NCI-H1092 (cell line): ENCODE measurements at places on chromosomes 1 and 21.
A peak's percentile ranks its signal among the peaks of the same experiment; 100 is the strongest.

- peak; percentile 80 for DNase-seq
Measured at GRCh38 chr1:38029081-38029681, 16.6 kb downstream of the UTP11 start.

- no peak for DNase-seq
Measured at GRCh38 chr1:51871351-51871975, 7.1 kb downstream of the NRDC start.

DNA sequence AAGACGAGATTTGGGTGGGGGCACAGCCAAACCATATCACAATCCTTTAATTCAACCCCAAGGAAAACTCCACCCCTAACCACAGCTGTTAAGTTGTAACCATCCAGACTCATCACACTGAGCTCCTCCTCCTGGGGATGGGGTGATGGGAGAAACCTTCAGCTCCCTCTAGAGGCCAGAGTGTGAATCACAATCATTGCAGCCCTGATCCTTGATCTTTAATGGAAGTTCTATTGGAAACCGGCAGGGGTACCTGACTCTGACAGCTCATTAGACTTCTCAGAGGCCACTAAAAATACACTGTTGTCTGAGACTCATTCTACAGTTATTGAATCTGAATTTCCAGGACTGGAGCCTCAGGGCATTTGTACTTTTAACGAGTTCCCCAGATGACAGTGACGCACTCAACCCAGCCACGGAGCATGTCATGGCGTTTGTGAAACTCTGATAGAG is 127.2 kb downstream of the IGSF21 start:
- DNase-seq: peak; percentile 74

DNA sequence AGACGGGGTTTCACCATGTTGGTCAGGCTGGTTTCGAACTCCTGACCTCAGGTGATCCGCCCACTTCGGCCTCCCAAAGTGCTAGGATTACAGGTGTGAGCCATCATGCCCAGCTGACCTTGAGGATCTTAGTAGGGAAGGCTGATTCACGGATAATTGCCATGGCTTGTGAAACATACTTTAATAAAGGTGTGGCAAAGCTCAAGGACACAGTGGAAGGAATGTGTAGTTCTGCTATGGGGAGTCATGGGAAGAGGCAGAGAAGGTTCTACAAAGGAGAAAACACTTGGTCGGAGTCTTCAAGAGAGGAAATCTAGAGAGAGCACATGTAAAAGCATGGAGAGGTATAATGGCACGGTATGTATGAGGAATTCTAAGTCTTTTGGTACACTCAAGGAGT is 12.7 kb upstream of the PTCH2 start:
- no peak for DNase-seq

DNA sequence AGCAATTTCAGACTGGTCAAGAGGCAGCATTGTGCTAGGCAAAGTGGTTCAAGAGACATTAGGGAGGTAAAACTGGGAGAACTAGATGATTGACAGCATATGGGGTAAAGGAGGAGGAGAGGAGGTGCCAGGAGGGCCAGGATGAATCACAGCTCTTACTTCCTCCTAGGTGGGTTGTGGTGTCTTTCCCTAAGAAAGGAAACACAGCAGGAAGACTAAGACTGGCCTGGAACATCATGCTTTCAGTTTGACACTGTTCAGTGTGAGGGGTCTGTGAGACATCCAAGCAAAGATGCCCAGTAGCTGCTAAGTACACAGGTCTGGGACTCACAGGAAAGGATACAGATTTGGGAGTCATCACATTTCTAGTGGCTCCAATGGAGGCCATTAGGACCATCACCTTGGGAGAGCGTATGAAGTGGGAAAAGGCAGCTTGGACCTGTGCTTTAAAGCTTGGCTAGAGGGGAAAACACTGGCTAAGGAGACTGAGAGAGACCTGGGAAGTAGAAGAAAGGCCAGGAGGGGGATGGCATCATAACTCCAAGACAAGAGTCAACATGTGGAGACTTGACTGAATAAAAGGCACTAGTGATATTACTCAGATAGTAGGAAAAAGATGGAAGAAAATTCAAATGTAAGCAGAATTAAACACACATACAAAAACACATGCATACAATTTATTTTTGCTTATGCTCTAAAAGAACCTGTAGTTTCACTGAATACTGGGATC is 17.3 kb downstream of the CD58 start:
- no peak for DNase-seq

GRCh38 chr1:21896652-21897532 is 40.2 kb downstream of the HSPG2 start:
- DNase-seq: no peak

DNA sequence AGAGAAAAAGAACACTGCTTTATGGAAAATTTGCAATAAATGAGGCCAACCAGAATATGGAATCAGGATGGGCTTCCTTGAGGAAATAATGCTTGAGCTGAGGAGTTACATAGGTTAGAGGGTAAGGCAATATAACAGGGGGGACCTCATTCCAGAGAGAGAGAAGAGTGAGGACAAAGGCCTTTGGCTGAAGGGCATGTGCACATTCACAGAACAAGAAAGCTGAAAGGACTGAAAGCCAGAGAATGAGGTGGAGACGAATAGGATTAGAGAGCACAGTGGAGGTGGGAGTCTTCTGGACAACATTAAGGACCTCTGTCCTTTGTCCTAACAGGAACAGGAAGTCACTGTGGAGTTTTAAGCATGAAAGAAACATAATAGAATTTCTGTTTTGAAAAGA is 60.7 kb upstream of the MROH9 start:
- no peak for DNase-seq

DNA sequence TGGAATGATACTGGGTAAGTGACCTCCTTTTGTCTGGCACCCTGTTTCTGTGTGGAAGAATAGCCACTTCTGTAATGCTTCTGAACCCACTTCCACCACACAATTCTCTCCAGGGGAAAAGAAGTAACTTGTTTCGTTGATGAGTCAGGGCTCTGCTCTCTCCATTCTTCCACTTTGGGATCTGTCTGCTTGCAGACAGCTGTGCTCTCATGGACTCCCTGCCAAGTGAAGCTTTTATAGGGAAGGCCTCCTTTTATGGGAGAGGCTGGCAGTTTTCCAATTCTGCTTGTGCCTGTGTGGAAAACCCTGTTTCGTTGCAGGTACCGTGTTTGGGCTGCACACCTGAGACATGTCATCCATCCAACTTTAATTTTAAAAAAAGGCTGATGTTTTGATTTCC is 130.7 kb downstream of the GIPC2 start:
- peak; percentile 35 for DNase-seq

- no peak for DNase-seq
Measured at GRCh38 chr1:219159946-219160645, 13.6 kb upstream of the LYPLAL1 start.

DNA sequence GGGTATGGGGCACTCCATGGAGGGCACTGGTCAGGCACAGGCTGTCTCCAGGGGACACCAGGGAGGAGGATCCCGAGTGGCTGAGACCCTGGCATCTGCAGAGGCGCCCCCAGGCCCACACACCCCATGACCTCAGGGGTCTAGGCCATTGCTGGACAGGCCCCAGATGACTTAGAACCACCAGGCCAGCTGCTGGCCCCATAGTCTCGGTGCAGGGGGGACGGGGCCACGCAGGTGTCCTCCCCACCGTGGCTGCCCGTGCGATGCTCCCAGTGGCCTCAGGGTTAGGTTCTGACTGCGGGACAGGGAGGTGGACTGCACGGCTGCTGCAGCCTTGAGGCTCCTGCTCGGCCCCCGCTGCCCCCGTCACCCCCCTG is 44.0 kb downstream of the MORN1 start:
- no peak for DNase-seq

GRCh38 chr1:213333121-213333520 is 282.1 kb downstream of the RPS6KC1 start:
- no peak for DNase-seq

- no peak for DNase-seq
Measured at GRCh38 chr1:8584316-8584715, 233.1 kb downstream of the RERE start.

- DNase-seq: no peak
Measured at GRCh38 chr1:210821615-210822014, 312.3 kb downstream of the KCNH1 start.

- DNase-seq: no peak
Measured at GRCh38 chr1:27773826-27774445, 917 bp downstream of the STX12 start.

DNA sequence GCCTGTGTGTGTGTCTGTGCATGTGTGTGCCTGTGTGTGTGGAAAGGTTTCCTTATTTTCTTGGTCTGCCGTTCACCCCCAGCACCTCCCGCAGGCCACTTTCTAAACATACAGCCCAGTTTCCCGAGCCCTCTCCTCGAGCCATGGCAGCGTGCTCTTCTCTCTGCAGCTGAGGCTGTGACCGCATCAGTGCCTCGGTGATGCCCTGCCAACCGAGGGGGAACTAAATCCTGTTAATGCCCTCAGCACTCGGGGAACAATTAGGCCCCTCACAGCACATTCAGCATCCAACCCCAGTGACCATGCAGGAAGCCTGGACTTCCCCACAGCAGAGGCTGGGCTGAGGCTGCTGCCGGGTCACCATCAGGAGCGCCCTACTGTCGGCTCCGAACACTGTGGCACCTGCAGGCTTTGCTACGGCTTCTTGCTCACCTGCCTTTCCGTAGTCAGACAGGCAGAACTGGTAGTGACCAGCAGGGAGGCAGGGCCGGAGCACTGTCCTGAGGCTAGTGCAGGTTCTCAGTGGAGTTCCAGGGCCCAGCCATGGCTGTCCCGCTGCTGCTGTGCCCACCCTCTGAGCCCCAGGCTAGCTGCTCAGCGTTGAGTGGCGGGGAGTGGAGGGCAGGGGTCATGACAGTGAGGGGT is 8.1 kb downstream of the GPR137B start:
- no peak for DNase-seq

GRCh38 chr21:32717851-32718316 is 9.9 kb downstream of the SYNJ1 start:
- no peak for DNase-seq

DNA sequence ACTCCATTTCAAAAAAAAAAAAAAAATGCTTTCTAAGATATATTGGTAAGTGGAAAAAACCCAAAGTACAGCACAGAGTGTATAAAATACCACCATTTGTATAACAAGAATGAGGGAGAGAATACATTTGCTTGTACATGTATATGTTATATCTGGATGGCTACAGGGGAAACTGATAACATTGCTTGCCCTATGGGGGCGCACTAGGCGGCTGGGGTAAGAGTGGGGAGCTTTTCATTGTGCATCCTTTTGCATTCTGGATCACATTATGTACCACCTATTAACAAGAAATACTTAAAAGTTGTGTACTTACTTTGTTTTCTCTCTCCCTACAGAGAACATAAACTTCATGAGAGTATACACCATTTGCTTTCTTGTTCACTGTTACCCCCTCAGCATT is 28.6 kb upstream of the OPRD1 start:
- DNase-seq: no peak

DNA sequence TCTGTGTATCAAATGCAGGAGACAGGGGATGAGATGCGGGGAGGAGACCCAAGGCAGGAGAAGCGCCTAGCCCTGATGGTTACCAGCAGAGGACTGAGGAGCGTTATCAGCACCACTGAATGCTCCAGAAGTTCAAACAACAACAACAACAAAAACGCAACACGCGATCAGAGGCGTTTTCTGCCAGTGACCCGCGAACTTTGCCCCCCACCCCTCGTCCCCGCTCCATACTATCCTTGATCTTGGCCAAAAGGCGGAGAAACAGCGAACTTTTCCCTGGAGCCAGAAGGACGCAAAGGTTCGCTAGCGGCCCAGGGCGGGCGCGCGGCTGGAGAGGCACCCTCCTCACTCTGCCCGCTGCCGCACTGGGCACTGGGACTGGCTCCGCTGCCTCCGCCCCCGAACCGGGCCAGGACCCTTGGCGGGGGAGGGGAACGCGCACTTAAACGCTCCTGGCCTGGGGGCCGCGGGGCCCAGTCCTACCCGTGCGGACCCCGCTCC is 699 bp downstream of the ECHDC2 start:
- DNase-seq: no peak

- DNase-seq: no peak
Measured at GRCh38 chr1:2438038-2438437, 25.7 kb upstream of the PEX10 start.

GRCh38 chr1:203342192-203342940 is 8.6 kb downstream of the FMOD start:
- peak; percentile 28 for DNase-seq

GRCh38 chr1:64850846-64851245 is 106.0 kb downstream of the RAVER2 start:
- DNase-seq: no peak

DNA sequence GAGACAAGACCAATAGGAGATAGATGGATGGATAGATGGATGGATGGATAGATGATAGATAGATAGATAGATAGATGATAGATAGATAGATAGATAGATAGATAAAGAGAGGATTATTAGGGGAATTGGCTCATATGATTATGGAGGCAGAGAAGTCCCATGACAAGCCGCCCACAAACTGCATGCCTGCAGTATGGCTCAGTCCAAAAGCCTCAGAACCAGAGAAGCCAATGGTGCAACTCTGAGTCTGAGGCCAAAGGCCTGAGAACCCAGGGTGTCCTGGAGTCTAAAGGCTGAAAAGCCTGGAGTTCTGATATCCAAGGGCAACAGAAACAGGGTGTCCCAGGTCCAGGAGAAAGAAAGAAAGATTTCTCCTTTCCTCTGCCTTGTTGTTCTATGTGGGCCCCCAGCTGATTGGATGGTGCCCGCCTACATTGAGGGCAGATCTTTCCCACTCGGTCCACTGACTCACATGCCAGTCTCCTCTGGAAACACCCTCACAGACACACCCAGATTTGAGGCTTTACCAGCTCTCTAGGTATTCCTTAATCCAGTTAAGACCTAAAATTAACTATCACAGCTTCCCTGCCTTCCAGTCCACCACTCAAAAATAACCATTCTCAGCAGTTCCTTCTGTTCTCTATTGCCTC is 39.6 kb upstream of the IRF2BP2 start:
- no peak for DNase-seq

DNA sequence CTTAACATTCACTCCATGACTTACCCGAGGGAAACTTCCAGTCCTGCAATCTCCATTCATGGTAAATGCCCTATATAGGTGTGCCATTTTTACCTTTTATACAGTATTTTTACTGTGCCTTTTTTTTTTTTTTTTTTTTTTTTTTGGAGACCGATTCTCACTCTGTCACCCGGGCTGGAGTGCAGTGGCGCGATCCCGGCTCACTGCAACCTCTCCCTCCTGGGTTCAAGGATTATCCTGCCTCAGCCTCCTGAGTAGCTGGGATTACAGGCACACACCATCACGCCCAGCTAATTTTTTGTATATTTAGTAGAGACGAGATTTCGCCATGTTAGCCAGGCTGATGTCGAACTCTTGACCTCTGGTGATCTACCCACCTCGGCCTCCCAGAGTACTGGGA is 124.4 kb upstream of the PLPPR4 start:
- no peak for DNase-seq

DNA sequence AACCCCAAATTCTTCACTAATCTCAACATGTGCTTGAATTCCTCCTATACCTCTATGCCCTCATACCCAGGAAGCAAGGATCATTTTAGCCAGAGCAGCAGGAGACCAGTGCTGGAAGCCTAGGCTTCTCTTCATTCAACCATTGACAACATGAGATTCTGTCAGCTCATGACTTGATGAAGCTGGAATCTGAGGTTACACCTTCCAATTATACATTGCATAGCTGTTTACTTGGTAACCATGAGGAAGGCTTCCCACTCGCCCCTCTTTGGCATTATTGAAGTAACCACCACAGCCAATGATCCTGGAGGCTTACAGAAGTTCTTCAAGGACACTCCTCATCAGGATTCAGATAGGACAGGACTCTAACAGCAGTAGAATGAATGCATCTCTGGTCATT is 160.3 kb downstream of the TPR start:
- no peak for DNase-seq
